ENCODE measurements at places on chromosomes 5 and 9. TPM values are rescaled to one million over a fixed set of nuclear protein-coding genes. Genes with fewer than 3 reads are reported as not detected.

The ECSCR gene
- total RNA-seq = 0.74 TPM

The NRG2 gene
- total RNA-seq = under 0.01 TPM

The PCDHB11 gene
- total RNA-seq = 0.30 TPM

The EPB41L4B gene
- total RNA-seq = not detected

The NR5A1 gene
- total RNA-seq = not detected

The PCAT7 gene
- total RNA-seq = 0.30 TPM

The RASEF gene
- 0.28 TPM for total RNA-seq

The IFNA2 gene
- not detected for total RNA-seq

The ACOT12 gene
- not detected for total RNA-seq

The KIF20A gene
- total RNA-seq = 3.9 TPM

The ACTL7B gene
- not detected for total RNA-seq

The NTNG2 gene
- 4.2 TPM for total RNA-seq

The MUSK gene
- under 0.01 TPM for total RNA-seq

The SAPCD2 gene
- 5.7 TPM for total RNA-seq

The FOXD4L4 gene
- total RNA-seq = 0.18 TPM

The FBP1 gene
- not detected for total RNA-seq

The ACTBL2 gene
- total RNA-seq = 0.89 TPM

The SCAI gene
- 18.6 TPM for total RNA-seq

The OLFM1 gene
- total RNA-seq = 2.9 TPM

Measured in smooth muscle cell of the umbilical artery (primary cell).